Suppressor macrophage (primary cell): ENCODE measurements at places on chromosomes 5 and 9.

DNA sequence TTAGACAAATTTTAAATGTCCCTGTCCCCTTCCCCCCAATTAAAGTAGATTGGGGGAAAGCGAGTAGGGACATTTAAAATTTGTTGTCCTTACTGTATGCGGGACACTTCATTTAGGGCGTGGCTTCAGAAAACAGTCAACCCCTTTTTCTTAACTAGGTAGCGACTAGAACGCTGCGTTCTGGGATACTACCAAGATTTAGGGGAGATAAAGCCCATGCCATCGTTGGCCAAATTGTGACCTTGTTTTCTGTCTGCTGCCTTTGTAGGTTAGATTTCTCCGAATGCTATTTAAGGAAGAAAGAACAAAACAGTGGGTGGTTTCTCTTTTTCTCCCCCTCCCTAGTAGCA is 1.2 kb downstream of the CKS2 start:
- DNase-seq = peak; percentile 32

GRCh38 chr9:32265037-32265436 is 119.4 kb upstream of the ACO1 start:
- DNase-seq = no peak

GRCh38 chr9:16824545-16825330 is 45.7 kb downstream of the BNC2 start:
- DNase-seq = no peak

DNA sequence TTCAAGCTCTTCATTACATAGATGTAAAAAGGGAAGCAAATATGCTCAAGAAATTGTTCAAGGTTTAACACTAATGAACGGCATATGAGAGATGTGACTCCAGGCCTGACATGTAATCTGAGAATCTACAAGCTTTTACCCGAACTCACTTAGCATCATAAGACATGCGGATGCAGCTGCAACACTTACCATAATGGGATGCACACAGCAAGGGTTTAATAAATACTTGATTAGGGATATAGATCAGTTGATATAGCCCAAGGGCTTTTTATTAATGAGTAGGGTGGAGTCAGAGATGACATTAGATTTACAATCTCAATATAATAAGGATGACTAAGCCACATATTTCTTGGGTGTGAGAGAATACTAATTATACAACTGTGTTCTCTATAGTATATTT is 2215.5 kb downstream of the MAT2B start:
- no peak for DNase-seq

DNA sequence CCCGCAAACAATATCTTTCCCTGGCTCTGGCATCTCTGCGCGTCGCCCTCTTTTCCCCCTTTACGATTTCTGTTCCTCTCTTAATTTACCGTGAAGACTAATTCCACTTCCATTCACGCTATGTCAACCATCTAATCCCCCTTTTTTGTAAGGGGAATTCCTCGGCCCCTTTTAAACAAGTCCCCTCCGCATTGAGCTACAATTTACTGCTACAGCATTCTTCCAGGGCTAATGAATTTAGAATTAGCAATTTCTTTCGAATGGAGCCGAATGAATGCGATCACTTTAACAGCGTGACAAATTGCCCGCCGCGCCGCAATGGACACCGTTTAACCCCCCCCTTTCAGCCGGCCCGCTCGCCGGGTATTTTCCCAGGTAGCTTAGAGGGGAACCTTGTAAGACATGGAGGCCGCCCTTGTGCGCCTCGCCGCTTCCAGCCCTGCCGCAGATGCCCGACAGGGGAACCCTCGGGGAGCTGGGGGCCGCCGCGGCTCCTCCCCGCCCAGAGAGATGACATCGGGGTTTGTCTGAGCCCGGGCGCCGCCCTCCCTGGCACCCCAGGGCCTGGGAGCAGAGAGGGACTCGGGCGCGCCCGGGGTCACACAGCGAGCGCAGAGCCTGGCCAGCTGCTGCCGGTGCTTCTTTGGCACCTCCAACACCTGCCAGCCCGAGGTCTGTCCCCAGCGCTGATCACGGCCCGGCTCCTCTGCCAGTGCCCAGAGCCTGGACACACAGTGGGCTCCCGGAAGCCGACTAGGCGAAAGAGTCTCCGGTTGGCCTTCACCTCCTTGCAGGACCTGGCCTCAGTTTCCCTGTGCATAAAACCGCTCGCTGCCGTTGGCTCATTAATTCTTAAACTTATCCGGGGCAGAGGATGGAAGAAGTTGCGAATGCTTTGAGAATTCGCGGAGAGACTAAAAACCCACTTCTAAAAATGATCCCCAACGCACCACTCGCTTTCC is 1.3 kb downstream of the PRDM12 start:
- DNase-seq = no peak

GRCh38 chr5:38678076-38678475 is 121.6 kb upstream of the LIFR start:
- DNase-seq = no peak

DNA sequence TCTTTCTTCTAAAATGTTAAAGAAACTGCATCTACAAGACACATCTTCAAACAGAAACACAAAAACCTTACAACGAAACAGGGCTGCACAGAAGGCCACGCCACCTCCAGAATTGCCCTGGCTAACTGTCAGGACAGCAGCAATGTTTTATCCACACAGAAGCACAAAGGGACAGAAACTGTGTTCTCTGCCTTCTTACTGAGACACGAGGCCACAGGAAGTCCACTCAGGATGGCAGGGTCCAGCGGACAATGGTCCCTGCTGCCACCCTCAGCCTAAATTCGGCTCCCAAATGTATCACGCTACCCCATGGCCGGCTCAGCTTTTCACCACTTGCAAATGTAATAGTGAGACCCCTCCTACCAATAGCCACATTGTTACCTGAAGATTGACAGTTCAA is 159.8 kb upstream of the PHYKPL start:
- DNase-seq = no peak

DNA sequence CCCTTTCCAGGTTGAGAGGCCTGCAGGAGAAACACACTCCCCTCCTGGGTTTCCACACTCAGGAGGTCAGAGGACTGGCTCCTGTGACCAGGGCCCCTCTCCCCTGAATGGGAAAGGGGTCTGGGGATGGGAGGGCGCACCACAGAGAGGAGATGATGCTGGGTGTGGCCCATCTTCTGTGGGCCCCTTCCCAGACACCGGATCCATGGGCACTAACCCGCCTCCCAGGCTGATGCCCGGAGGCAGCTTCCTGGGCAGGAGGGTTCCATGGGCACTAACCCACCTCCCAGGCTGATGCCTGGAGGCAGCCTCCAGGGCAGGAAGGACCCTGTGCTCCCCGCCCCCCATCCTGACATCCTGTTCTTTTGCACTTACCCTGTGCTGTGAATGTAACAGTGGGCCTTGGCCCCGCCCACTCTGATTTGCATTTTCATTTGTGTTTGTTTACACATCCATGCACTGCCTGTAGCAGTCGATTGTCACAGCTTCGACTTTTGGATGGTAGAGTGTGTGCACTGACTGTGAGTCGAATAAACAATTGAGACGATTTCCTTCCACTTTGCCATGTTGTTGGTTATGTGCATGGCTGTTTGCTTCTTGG is 9.3 kb upstream of the DOLPP1 start:
- no peak for DNase-seq

DNA sequence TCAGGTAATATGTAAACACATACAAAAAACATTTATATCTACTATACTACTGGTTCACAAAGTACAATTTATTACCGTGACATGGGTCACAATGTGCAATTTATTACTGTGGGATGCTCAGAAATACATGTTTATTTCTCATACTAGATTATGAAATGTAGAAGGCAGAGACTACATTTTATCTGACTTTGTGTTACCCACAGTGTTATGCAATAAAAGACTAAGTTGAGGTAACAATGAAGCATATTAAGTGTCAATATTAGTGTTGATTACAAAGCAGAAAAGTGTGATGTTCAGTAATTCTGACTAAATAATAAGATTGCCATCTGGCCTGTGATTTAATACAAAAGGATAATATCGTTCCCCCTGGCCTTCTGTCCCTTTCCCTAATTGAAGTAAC is 42.4 kb downstream of the CPLANE1 start:
- peak; percentile 15 for DNase-seq

GRCh38 chr5:107103522-107103921 is 567.2 kb downstream of the EFNA5 start:
- DNase-seq = no peak

GRCh38 chr5:110134963-110135935 is 445.5 kb downstream of the MAN2A1 start:
- no peak for DNase-seq

GRCh38 chr5:124302533-124302932 is 443.9 kb downstream of the ZNF608 start:
- DNase-seq = no peak

DNA sequence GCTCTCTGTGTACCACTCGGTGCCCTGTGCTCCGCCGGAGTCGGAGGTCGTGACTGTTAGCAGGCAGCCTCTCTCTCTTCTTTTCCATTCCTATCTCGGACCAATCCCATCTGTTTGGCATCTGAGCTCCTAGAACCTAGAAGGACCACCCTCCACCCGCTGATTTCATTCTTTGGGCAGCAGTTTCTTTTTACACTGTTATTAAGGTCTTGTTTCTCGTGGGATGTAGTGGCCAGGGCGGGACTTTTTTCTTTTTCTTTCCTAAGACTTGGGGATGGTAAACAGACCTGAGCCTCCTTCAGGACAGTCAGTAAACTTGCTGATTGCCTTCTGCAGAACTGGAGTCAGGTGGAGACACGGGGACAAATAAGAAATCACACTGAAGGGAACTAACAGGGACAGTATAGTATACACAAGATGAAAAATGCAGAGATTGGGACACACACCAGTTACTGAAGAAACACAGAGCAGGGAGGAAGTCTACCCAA is 500 bp downstream of the URM1 start:
- DNase-seq = peak; percentile 24

DNA sequence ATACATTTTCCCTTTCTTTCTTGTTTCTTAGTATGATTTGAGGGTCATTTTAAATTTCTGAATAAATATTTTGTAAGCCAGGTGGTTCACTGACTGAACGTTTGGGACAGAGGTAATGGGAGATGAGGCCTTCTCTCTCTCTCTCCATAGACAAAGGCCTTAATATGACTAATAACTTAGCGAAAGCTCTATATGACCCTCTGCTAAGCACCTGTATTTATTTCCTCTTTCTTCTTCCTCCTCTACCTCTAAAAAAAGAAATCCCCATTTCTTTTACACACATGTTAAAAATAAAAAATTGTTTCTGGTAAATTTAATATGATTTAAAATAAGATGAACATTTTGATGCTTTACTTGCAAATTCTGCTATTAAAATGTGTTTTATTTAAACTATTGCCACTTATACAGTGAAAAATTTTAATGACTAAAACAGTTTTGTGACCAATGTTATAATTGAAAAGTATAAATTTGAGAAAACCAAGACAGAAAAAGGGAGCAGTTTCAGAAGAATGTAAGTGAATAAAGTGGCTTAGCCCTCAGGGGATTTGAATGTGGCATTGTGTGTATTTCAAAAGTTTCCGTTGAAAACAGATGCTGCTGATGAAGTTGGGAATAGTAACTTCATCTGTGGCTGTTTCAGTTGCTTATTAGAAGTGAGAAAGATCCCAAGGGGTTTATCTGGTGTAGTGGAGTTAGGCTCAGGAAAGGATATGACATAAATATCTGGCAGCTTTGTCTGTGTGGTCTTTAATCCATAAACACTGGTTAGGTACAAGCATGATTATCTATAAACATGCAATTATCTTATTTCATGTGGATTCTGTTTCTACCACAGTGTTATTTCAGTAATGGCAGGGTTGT is 128.6 kb upstream of the GRHPR start:
- DNase-seq = no peak

DNA sequence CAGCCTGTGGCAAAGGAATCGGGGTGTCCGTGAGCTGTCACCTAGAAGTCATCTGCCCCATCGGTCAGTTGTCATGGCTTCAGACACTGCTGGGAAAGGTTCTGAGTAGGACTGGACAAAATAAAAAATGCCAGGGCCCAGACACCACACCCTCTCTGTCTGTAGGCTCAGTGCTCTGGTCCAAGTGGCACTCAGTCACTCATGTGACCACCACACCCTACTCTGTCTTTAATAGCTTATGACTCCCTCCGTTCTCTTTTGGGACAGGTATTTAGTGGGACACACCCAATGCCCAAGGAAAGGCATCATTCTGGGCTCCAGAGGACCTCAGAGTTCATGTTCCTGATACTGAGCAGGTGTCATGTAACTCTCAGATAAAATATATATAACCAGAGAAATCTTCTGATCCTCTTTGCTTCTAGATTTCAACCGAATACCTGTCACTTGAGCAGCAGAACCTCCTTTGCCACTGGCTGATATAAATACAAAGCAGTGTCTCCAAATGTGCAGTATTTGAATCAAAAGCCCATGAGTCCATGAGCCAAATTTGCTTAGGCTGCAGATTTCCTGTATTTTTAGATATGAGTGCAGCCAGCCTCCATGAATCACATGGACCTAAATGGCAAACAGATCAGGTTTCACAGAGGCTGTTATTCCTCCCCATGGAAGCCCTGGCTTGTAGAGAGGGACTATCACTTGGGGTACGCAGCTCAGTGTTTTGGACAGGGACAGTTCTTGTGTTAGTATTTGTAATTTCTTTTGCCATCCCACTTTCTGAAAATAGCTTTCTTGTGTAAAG is 272.0 kb downstream of the ARHGAP26 start:
- no peak for DNase-seq

DNA sequence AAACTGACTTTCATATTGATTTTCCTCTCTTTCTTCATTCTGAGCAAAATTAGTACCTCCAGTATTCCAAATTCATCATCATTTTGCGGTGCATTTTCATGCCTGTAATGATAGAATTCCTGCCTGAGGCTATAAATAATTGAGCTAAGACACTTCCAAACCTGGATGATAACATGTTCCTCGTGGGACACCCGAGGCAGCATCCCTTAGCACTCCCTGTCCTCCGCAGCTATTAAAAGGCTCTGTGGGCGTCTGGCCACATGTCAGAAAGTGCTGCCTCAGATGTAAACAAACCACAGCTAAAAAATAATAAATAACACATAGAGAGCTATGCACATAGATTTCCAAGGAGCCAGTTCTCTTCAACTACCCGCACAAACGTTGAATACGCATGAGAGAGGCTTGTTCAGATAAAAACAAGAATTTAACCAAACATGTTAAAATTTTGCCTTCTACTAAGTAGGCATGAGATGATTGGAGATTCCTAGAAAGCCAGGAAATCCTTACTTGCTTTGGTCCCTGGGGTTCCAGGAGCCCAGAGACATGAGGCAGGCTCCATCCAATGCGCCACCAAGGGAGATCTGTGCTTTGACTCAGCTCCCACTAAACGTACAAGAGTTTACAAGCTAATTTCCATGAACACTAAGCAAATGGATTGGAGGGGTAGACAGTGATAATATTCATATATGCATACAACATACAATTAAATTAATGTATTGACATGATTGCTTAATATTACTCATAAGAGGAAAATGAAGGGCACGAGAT is 82.7 kb downstream of the SHC3 start:
- DNase-seq = no peak

DNA sequence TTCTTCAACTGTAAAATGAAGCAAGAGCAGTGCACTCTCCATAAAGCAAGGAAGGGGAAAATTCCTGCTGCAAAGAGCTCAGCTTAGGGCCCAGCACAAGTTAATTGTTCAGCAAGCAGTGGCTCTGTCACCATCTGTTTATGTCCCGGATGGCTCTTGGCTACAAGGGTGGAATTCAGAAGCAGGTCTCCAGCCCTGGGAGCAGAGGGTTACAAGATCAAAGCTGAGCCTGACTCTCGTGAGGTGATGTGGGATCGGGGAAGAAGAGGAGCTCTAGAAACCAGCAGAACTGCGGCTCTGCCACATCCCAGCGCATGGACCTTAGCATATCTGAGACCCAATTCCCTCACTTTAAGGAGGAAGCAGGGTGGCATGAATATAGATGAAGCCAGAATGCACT is 25.2 kb upstream of the OLFM1 start:
- no peak for DNase-seq

GRCh38 chr9:7536310-7536939 is 263.2 kb downstream of the DMAC1 start:
- DNase-seq = peak; percentile 54

- peak; percentile 91 for DNase-seq
Measured at GRCh38 chr9:112074250-112075008, 100.7 kb downstream of the SUSD1 start.
